Stimulated activated CD8-positive, alpha-beta memory T cell treated with anti-CD3 and anti-CD28 coated beads, Interleukin-7, amount 100 ng/mL, for 1 hour (primary cell): ENCODE measurements at places on chromosomes 3 and 15.

DNA sequence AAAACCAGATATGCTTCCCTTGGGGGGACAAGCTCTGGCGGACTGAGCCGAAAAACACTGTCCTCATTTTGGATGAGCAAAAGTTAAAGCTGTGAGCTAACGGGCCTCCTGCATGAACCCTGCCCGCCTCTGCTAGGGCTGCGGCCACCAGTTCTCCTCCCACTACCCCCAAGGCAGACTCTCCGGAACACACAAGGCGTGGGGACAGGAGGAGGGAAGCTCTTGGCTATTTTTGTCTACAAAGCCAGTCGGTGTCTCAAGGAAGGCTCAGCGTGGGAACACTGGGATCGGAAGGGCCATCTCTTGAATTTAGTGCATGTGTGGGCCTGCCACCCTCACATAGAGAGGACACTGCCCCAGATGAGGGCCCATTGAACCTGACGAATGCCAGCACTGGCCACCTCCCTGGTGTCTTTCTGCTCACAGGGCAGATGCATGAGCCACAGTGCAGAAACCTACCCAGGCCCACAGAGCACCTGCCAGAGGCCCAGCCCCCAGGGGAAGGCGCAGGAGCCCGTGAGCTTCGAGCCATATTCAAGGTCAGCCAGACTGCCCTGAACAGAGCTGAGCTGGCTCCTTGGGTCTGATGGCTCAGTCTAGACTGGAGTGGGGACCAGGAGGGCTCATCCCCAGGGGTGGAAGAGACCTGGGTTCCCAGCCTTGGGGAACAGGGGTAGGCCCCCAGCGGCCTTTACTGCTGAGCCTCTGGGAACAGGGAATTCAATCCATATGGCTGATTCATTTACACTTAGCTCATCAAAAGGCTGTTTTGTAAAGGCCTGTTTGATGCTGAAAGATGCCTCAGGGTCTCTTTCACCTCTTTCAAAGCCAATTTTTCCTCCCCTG, 38.3 kb downstream of the HCN4 start:
- DNase-seq, result no peak

DNA sequence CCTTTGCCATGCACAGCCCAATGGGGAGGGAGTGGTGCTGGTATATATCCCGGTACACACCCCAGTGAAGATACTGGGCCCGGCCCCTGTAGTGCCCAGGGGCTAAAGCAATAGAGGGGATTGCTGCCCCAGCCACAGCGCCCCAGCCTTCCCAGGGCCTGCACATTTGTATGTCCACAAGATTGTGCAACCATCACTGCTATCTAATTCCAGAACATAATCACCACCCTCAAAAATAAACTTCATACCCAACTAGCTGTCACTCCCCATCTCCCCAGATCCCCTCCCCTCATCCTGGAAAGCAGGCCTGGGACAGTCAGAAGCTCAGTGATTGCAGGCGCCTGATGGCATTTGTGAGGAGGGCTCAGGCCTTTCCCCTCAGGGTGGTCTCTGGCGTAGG, 13.5 kb downstream of the GNAI2 start:
- no peak for DNase-seq

DNA sequence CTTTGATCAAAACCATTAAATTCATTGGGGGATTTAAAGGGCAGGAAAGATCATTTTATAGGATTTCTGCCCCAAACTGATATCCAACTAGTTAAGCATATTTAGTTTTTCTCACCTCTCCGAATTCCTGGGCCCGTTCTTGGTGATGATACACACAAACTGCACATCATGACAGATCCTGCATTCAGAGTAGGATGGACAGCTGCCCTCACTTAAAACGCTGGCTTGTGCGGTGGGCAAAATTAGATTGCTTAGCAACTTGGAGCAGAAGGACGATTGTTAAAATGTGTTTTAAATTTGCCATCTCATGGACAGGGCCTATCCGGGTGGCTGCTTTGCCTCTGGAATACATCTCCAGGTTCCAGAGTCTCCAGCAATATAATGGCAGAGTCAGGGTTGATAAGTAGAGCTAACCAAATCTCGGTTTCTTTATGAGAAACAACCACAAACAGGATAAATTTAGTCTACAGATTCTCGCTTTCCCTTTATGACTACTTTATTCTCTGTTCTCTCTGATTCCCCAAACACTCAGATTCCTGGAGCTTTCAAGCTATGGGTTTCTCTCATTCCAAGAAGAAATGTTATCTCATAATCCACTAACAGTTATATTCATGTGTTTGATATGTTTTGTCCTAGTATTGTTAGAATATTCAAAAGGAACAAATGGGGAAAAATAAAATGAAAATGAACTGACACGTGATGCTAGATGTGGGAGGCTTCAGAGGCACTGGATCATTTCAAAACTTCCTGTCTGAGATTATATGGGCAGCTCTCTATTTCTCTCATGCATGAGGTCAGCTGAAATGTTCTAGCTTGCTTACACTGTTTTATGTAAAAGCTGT, 1014.1 kb upstream of the SEMA6D start:
- DNase-seq, result no peak

- DNase-seq, result no peak
Measured at GRCh38 chr15:92821491-92822116, 78.5 kb upstream of the CHD2 start.

GRCh38 chr3:143413372-143413771, 293.8 kb downstream of the CHST2 start:
- no peak for DNase-seq

GRCh38 chr3:156983559-156983958, 157.4 kb downstream of the LEKR1 start:
- no peak for DNase-seq

DNA sequence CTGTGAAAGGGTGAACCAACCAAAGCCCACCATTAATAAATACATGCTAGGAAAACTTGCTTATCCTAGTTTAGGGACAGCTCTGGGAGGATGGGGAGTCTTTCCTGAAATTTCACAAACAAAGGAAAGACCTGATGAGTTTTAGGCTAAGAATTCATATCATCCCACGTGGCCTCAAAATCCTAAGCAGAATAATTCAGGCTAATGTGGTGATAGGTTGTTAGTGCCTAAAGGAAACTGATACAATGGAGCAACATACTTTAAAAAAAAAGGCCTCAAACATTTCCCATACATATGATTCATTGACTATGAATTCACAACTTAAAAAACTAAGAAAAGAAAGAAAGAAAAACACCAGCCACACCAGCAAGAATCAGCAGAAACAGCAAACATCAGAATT, 126.9 kb upstream of the CNTN4 start:
- DNase-seq, result no peak

DNA sequence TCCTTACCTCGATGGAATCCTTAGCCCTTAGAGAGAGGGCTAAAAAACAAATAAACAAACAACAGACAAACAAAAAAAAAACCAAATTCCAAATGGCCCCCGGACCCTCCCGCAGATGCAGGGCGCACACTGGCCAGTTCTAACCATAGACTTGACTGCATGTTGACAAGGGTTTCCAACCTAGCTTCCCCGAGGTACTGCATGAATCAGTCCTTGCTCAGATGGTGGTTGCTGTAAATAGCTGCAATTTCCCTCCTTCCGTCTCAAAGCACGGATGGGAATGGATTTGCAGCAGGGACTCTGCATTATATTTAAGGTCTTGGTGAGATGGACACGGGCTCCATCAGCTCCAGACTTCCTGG, 162.8 kb downstream of the CD47 start:
- DNase-seq, result no peak

- DNase-seq, result no peak
Measured at GRCh38 chr15:93825682-93826081, 405.7 kb upstream of the MCTP2 start.

DNA sequence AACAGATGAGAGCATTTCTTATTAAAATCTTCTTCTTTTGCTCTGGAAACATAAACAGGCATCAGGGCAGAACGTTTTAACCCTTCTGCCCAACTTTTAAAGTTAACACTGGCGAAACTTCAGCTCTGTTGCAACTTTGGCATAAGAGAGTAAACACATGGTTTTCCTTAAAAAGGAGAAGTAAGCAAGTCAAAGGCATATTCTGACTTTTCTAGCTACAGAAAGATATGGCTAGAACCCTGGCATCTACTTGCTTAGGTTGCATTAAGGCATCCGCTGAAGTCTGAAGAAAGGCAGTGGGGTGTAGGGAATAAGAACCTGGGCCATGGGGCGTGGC, 13.3 kb upstream of the IL16 start:
- no peak for DNase-seq

DNA sequence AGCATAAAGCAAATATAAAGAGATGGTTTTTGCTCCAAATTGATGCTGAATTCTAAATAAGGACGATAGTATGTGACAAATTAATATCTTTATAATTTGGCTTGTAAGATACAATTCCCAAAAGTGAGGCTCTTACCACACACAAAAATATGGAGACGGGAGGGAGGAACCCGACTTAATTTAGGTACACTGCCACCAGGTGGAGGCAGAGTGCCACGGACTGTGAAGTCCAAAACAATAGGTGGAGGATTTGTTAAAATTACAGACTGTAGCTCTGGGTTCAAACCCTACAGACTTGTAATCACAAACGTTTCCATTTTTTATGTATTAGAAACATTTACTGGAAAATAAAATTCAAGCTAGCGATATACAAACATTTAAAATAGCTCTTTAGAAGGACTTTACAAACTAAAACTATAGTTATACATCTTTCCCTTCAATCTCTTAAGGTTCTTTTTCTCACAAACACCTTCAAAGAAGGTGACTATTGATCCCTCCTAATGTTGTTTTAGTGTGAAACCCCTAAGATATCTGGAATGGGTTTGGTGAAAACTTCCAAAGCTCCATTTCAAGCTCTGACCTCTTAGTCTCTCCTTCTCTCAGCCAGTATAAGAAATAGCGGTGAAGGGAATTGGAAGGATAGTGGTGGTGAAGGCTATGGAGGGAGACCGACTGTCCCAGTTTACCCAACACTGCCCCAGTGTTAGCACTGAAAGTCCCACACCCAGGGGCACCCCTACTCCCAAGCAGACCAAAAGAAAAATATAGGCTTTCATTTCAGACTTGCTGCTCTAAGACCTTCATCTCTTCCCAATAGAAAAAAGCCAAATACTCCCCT, 89.7 kb downstream of the AQP9 start:
- DNase-seq, result peak; percentile 34

GRCh38 chr3:195200010-195200822, 70.7 kb downstream of the XXYLT1 start:
- DNase-seq, result no peak

DNA sequence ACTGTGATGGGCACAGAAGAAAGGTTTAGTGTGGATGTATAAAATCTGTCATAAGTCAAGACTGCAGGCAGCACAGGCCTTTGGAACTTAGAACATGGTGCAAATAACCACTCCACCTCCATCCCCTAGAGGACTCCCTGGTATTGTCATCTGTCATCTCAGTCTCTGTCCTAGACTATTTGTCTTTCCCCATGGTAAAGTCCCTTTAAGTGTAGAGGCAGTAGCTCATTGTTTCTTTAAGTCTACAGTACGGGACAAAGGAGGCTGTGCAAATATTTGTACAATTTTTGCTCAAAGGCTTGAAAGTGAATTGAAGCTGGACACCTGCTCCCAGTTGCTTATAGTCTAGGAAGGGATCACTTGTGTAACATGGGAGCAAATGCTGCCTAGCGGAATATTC, 3.2 kb upstream of the PXYLP1 start:
- no peak for DNase-seq

DNA sequence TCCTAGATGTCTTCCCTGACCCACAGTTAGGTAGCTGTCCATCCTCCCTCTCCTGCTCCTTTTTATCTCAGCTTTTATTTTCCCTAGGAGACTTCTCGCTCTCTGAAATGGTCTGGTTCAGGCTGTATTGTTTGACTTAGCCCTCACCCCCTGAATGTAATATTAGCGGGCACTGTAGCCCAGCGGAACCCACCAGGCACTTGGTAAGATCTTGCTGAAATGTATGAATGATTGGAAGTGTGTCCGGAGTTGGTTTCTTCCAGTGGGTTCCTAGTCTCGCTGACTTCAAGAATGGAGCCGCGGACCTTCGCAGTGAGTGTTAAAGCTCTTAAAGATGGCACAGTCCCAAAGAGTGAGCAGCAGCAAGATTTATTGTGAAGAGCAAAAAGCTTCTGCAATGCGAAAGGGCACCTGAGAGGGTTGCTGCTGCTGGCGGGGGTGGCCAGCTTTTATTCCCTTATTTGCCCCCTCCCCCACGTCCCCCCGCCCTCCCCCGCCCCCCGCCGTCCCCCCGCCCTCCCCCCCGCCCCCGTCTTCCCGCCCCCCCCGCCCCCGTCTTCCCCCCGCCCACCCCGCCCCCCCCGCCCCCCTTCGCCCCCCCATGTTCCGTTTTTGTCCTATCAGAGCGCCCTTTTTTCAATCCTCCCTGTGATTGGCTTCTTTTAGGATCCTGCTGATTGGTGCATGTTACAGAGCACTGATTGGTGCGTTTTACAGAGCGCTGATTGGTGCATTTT, 694 bp upstream of the EEFSEC start:
- DNase-seq, result no peak

GRCh38 chr3:70824078-70824477, 511.6 kb upstream of the MDFIC2 start:
- no peak for DNase-seq

DNA sequence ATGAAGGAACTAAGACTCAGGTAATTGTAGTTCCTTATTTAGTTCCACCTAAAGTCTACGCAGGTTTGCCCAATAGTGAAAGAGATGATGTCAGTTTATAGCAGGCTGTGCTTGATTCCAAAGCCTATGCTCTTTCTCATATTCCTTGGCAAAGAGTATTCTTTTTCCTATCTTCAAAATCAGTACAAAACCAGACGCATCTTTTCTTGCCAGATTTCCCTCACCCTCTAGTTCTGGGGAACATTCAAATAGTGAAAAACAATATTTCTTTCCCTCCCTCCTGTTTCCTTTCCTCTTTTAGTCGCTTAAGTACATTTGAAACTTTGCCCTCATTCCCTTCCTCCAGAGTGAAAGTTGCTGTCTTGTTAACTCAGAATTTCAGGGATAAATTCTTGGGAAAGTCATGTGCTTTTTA, 134.6 kb upstream of the PDZRN3 start:
- DNase-seq, result no peak

DNA sequence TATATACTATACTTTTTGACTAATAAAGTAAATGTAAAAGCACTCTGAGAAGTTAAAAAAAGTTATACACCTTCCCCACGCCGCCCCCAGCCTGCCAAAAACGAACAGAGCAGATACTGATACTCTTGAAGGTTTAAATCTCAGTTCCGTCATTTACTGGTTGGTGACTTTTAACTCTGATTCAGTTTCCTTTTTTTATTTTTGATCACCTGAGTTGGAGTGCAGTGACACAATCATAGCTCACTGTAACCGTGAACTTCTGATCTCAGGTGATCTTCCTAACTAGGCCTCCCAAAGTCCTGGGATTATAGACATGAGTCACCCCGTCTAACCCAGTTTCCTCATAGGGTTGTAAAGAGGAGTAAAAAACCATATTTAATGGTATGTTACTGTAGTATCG, 3.3 kb upstream of the TIPIN start:
- no peak for DNase-seq

- no peak for DNase-seq
Measured at GRCh38 chr3:59558906-59559720, 509.3 kb upstream of the CFAP20DC start.

GRCh38 chr3:50268703-50269451, at the start of gene SEMA3B:
TSS of gene SEMA3B (plus strand) at chr3:50269147. CDS start at chr3:50269241, 94 bp downstream.
- no peak for DNase-seq

- no peak for DNase-seq
Measured at GRCh38 chr3:29281344-29282241, 722 bp downstream of the RBMS3 start.

GRCh38 chr15:33310481-33311311, at the start of gene RYR3:
TSS of gene RYR3 (plus strand) at chr15:33310967. CDS start at chr15:33311046, 79 bp downstream.
- no peak for DNase-seq
